Body of pancreas (tissue), 4 donors: ENCODE measurements at places on chromosomes 6 and 20.

DNA sequence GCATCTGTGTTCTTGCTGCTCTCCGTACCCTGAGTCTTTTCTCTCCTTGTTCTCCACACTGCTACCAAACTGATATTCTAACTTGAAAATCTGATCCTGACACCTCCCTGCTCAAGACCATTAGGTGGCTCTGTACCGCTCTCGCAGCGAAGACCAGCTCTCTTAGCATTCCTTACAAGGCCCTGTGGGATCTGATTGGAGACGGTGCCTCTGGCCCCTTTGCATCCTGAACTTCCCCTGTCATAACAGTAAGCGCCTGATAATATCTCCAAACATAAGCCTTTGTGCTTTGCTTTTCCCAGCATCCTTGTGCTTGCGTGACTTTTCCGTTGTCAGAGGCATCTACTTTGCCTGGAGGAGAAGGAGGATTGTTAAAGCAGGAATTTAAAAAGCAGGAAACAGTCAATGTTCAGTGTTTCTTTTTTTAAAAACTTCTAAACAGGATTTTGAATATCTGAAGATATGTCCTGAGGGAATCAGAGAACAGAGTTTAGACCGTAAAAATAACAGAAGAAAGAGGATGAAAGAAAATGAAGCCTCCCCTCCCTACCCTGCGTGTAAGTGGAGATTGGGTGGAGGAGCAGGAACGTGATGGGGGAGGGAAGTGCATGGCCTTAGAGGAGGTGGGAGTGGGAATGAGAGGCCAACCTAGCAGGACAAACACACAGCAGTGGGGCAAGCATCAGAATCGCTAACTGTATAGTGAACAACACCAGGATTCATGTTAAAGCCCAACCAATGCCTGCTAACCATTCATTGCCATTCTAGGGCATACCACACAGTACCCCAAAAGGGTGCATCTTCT, 89.2 kb upstream of the STMND1 start:
- peak; percentile 29 for DNase-seq

DNA sequence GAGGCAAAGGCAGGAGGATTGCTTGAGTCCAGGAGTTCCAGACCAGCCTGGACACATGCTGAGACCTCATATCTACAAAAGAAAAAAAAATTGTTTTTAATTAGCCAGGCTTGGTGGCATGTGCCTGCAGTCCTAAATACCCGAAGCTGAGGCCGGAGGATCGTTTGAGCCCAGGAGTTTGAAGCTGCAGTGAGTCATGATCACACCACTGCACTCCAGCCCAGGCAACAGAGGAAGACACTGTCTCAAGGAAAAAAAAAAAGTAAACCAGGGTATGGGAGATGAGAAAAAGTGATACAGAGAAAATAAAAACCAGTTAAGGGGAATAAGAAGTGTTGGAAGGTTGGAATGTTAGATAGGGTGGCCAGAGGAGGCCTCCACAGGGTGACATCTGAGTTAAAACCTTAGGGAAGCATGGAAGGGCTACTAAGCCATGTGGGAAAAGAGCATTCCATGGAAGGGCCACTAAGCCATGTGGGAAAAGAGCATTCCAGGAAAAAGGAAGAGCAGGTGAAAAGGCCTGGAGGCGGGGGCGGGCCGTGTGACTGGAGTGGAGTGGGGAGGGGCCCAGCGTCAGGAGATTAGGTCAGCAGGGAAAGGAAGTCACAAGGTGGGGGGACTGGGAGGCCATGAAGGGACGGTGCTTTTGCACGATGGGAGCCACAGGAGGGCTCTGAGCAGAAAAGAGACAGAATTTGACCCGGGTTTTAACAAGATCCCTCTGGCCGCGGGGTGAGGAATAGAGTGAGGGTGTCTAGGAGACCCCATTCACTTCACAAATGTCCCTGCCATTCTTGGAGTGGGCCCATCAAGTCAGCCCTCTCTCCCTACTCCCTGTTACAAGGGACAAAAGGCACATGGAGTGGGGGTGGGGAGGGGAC, 18.3 kb downstream of the CPNE5 start:
- DNase-seq: no peak

DNA sequence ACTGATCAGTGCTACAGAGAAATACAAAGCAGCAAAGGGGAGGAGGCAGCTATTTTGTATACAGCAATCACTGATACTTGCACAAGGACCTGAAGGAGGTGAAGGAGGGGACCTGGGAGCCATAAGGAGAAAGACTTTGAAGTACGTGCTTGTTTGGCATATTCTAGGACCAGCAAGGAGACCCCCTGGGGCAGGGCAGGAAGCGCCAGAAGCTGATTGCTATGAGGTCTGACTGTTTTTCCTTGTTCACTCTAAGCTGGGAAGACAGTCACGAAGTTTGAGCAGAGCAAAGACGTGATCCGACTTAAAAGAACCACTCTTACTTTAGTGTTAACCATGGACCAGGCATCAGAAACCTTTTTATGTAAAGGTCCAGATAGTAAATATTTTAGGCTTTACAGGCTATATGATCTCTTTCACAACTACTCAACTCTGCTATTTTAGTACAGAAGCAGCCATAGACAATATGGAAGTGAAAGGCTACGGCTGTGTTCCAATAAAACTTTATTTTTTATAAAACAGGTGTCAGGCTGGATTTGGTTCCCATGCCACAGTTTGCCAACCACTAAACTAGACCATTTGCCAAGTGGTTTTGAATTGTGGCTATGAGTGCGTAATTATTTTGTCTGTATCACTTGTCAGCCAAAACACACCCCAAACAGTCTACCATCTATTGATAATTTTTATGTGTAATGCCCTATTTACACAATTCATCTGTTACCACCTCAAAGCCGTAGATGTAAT, 217.9 kb downstream of the PRL start:
- DNase-seq: no peak

DNA sequence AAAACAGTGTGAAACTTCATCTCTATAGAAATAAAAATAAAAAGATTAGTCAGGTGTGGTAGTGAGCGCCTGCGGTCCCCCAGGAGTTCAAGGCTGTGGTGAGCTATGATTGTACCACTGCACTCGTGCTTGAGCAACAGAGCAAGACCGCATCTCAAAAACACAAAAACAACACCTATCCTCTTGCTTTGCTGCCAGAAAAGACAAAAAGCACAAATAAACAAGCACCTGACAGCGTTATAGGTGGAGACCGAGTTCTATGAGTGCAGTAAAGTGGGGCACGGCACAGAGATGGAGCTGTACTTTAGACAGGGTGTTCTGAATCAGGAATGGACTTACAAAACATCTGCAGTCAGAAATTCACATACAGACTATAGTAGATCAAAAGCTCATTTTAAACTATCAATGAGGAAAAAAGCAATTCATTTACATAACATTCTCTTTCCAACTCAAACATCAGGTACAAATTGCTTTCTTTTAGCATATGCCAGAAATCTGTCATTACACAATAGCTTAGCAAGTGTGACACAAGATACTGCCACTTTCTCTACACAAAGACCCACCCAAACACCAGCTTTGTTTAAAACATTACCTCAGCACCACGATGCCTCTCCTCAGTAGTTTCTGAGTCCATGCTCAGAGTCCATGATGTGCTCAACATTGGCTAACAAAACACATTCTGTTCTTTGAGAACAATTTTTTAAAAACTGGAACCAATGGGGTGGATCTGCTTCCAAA, 10.1 kb downstream of the EZR start:
- DNase-seq: no peak

DNA sequence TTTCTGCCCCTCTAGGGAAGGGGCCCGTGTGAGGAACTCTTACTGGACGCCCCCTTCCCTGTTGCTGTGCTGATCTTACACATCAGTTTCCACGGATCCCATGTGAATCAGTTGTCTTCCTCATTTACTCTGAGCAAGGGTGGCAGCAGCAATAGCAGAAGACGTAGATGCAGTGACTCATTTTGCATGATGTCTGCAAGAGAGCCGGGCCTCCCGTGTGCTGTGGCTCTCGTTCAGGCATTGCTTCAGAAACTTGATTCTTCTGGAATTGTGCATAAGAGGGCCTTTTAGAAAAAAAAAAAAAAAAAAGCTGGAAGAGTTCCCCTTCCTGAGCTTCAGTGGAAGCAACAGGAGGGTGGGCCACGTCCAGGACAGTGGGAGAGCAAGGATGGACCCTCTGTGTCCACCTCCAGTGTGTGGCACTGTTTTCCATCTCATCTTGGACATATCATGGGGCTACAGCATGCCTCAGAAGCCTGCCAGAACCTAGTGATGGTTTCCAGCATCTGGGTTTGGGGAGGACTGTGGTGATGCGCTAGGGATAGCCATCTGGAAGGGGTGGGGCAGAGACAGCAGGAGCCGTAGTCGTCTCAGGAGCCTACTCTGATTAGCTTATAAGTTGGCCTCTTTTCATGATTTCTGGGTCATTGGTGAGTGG, 62.1 kb downstream of the FOXO3 start:
- no peak for DNase-seq

- DNase-seq: no peak
These were observed 14.1 kb upstream of the EMILIN3 start for GRCh38 chr20:41380551-41381193.

GRCh38 chr6:14964556-14965270, 281.2 kb upstream of the JARID2 start:
- peak; percentile 32 for DNase-seq

GRCh38 chr6:22643780-22644179, 74.4 kb downstream of the HDGFL1 start:
- no peak for DNase-seq

DNA sequence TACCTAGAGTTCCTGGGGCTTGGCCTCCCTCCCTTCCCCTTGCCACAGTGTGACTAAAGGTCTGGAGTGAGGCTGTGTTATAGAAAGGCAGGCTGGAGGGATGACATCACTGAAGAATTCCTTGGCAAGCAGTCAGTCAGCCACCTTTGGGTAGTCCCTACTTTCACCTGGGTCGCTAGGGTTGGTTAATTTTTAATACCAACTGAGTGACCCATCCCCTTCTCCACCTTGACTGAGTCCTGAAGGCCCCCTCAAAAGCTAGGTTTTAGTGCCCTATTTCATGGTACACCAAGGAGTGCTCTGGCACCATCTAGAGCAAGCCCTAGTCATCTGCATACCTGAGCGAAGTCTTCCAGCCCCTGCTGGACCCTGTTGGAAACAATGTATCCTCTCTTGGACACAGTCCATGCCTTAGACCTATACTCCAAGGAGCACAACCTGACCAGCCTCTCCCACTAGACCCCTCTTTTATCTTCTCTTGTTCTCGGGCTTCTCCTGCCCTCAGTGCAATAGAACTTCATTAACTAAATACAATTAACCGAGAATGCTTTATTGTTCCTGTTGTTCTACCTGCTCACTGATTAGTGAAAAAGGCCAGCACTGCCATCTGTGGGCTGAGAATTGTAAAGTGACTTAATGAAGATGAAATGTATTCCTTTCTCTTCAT, 44.6 kb downstream of the RIN2 start:
- DNase-seq: peak; percentile 50

GRCh38 chr20:16262594-16262993, 310.7 kb downstream of the KIF16B start:
- DNase-seq: peak; percentile 41

GRCh38 chr6:146545581-146545980, 1.9 kb downstream of the RAB32 start:
- DNase-seq: no peak

- peak; percentile 63 for DNase-seq
These were observed 35.9 kb downstream of the DUSP22 start for GRCh38 chr6:328136-328670.

DNA sequence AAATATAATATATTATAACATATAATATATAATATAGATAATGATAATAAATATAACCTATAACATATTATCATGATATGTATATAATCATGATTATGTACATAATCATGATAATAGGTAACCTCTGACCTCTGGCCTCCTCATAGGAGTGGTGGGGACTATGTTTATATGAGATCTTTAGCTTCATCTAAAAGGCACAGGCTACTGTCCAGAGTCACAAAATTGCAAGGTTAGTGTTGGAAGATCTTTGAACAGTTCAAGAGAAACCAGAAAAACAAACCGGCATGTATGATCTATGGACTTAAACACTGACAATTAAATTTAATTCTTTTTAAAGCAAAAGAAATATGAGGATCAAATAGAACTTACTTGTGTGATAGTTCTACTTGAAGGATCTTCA, 55.7 kb upstream of the TINAG start:
- DNase-seq: no peak

DNA sequence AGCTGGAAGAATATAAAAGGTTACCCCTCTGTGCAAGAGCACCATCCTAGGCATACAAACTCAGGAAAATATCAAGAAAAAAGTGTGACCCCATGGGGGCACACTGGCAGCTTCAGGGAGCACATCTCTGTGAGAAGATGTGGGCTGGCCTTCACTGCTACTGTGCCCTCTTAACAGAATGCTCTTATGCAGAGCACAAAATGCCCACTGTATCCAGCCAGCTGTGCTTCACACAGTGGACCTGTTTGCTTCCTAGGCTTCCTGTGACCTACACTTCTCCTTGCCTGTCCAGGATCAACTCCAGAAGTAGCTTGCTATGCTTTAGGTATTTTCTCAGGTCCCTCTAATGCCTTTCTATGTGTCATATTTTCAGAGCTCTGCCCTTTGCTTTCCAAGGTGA, 380.2 kb upstream of the MMS22L start:
- no peak for DNase-seq

DNA sequence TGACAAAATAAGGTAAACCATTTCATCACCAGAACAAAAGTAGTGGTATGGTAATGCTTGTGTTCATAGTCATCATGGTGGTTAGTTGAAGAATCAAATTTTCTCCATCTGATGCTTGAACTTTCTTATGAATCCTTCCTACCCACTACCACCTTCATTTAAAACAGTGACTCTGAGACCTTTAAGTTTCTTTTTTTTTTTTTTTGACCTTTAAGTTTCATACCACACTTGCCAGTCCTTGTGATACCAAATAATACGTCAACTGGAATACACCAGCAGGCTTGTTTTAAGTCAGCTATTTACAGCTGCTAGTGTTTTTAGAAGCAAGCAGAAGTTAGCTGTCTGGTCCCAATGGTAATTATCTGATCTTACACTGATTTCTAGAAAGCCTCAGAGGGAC, 413.4 kb upstream of the SOX4 start:
- DNase-seq: no peak

DNA sequence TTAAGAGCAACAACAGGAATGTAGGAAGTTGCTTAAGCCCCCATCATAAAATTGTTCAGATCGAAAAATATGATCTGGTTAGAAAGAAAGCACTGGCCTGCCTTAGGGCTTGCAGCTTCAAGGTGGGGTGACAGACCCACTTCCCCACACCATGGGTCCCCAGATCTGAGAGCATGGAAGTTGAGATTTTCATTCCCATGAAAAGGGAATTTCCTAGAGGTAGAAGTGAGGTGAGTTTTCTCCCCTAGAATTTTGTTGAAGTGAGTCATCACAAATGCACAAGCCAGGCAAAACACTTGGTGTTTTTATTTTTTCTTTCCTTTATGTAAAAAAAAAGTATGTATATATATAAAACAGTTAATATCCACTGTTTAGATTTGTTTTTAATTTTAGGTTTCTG, 213.6 kb upstream of the SUPT3H start:
- no peak for DNase-seq
